ENCODE measurements at places on chromosomes 16 and 17. TPM values are rescaled to one million over a fixed set of nuclear protein-coding genes. Genes with fewer than 3 reads are reported as not detected.

GRCh38 chr17:10628756-10629155 is 28.4 kb downstream of the MYH3 start:
- no peak for DNase-seq

The CNGB1 gene
- 0.09 TPM for polyA plus RNA-seq

The ENKD1 gene
- 6.1 TPM for polyA plus RNA-seq

DNA sequence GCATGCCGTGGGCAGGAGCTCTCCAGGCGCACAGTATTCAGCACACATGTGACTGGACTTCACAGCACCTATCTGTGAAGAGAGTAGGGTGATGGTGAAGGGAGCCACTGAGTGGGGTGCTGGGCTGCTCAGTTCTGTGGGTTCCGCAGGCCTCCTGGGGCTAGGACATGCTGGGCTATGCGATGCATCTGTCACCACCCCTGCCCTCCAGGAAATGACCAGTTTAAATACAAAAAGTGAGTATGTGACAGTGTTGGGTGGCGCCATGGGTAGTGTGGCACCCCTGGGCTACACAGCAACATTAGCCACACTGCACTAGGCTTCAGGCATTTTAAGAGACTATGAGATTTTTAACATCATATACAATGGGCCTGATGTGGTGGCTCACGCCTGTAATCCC is 28.6 kb downstream of the MYLK3 start:
- no peak for DNase-seq

The LITAFD gene
- polyA plus RNA-seq, result not detected

GRCh38 chr16:49716339-49716934 is 139.5 kb downstream of the ZNF423 start:
- peak; percentile 32 for DNase-seq

DNA sequence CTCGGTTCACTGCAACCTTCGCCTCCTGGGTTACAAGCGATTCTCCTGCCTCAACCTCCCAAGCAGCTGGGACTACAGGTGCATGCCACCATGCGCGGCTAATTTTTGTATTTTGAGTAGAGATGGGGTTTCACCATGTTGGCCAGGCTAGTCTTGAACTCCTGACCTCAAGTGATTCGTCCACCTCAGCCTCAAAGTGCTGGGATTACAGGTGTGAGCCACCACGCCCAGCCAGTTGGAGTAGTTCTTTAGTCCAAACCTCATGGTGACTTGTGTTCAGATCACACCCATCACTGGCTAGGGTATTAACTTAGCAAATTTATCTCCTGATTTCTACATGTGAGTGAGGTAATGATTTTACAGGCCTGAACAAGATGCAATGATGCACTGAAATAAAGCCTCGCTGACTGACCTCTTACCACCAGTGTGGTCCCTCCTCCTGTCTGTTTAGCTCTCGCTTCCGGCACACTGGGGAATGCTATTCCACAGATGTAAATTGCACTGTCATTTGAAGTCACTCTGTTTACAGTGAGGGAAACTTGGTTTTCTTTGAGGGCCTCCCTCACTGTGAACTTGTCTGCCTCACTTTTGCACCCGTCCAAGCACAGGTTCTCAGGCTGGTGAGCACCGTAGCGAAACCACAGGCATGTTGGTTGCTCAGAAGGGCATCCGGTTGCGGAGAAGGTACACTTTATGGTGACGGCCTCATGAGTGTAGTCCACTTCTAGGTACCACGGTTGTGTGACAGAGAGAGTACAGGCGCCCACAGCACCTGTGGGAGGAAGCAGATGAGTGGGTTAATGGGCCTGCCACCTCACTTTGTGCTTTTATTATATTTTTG is 5.5 kb downstream of the IGSF6 start:
- DNase-seq, result no peak

DNA sequence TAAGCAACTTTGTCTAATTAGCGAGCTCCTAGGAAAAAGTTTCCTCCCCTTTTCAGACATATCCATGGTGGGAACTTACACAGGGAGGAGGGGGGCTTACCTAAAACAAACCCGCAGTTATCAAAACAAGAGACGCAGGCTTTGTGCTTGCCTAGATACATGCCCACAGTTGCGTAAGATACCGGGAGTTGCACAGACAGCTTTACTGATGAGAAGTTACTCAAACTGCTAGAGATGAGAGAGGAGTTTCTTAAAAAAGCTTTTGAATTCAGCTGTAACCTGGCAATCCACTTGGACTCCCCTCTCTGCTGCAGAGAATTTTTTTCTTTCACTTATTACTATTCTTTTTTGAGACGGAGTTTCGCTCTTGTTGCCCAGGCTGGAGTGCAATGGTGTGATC is 6.8 kb upstream of the ZP2 start:
- no peak for DNase-seq
